ENCODE measurements at places on chromosomes 7 and 10.

GRCh38 chr10:92387289-92387940 is 96.4 kb downstream of the MARCHF5 start:
- no peak for DNase-seq

- DNase-seq = peak; percentile 46
Observed at GRCh38 chr10:79320820-79321493, 26.3 kb upstream of the PPIF start.

- DNase-seq = no peak
Observed at GRCh38 chr10:46235705-46236545, 50.9 kb upstream of the ANTXRL start.

- no peak for DNase-seq
Observed at GRCh38 chr10:124342821-124343170, 75.9 kb downstream of the OAT start.

DNA sequence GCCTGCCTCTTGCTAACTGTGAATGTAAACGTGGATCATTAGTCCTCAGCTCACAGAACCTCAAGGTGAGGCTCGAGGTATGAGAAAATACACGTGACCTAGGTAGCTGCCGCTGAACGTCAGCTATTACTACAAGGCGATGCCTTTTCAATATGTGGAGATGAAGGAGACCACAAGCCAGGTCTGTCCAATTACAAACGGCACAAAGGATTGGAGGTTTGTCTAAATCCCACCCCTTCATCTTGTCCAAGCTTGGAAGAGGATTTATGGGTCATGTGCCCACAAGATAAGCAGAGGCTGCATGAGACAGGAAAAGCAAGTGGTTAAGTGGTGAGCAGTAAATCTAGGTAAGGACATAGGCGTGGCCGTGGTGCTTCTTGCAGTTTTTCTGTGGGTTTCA is 3.4 kb downstream of the H2BK1 start:
- DNase-seq = no peak

- DNase-seq = no peak
Observed at GRCh38 chr10:90998733-90999511, 78.0 kb upstream of the ANKRD1 start.

DNA sequence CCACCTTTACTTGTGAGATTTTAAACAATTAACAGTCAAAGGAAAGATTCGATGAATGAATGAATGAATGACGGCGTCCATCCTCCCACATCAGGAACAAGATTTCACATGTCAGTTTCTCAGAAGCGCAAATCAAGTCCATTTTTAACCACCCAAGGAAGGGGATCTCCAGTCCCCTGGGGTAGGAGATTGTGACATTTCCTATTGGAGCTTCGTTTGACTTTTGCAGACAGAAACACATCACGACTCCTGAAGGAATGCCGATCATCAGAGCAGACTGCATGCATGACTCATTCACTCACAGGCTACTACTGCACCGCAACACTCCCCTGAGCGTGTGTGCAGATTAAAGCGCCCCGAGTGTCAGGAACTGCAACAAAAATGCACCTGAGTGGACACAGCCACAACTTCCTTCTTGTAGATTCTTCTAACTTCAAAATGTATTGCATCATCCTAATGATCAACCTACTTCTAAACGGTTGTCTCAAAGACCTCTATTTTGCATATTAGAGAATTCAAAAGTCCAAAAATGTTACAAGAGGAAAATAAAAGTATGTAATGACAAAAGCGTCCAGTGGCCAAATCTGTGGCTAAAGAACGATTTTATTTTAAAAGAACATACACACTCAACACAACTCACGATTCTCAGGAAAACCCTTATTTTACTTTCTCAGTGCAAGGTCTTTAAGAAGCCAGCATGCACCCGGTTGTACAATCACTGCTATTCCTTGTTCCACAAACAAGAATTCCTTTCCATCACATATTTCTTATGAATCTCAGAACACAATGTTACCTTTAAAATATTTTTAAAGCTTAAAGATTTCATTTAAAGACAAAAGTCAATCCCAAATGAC is 172.6 kb downstream of the FAM107B start:
- peak; percentile 49 for DNase-seq

DNA sequence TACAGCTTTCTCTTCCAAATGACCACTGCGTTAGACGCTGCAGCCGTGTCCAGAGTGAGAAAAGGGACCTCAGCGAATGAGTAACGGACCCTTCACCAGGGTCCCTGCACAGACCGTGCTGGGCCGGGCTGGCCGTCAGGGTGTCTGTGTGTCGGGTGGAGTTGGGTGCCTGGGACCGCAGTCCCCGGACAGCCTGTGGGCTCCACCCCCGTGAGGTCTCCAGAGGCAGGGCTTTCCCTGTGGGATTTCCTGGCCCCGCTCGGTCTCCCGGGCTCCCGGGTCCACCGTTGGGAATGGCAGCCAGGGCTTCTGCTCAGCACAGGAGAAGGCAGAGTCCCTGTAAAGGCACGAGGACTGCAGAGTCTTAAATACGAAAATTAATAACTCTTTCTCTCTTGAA is 509.7 kb downstream of the TCERG1L start:
- DNase-seq = no peak

- DNase-seq = no peak
Observed at GRCh38 chr7:54338319-54338718, 203.9 kb upstream of the VSTM2A start.

- DNase-seq = no peak
Observed at GRCh38 chr10:28879875-28880682, 202.8 kb downstream of the BAMBI start.

DNA sequence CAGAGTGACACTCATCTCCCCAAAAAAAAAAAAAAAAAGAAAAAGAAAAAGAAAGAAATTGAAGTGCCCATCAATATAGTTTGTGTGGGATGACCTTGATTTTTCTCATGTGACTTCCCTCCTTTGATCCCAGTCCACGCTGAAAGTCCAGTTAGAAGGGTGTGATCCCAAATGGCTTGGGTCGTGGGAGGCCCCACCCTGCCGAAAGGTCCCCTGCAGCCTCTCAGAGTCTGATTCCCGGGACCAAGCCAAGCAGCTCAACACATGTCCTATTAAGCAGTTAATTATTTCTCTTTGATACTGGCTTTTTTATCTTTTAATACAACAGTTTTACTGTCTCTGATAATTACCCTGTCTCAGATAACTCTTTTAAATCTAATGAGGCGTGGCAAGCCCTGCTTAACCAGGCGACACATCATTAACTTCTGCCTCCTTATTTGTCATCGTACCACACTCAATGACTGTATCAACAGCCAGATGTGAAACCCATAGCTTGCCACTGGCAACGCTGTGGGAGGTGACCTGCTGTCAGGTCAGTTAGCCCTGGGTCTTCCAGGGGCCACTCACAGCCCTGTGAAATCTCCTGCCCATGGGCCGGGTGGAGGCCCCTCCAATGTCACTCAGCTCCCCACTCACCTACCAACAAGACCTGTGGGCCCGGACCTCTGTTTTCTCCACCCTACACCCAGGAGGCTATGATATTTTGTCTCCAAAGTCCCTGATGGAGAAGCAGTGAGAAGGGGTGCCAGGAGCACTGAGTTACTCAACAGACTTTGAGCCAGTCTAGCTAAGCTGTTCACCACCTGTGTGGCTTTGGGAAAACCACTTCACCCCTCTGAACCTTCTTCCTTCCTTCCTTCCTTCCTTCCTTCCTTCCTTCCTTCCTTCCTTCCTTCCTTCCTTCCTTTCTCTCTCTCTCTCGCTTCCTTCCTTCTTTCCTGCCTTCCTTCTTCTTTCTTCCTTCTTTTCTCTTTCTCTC is 110.0 kb upstream of the SFMBT2 start:
- DNase-seq = no peak

- DNase-seq = no peak
Observed at GRCh38 chr10:71597821-71598498, 121.6 kb downstream of the C10orf105 start.
